ENCODE measurements at places on chromosomes 1 and 21.

- no peak for DNase-seq
These were observed 7.7 kb upstream of the AGTRAP start for GRCh38 chr1:11728126-11728806.

GRCh38 chr1:36258960-36259344 is 34.7 kb downstream of the THRAP3 start:
- no peak for DNase-seq

DNA sequence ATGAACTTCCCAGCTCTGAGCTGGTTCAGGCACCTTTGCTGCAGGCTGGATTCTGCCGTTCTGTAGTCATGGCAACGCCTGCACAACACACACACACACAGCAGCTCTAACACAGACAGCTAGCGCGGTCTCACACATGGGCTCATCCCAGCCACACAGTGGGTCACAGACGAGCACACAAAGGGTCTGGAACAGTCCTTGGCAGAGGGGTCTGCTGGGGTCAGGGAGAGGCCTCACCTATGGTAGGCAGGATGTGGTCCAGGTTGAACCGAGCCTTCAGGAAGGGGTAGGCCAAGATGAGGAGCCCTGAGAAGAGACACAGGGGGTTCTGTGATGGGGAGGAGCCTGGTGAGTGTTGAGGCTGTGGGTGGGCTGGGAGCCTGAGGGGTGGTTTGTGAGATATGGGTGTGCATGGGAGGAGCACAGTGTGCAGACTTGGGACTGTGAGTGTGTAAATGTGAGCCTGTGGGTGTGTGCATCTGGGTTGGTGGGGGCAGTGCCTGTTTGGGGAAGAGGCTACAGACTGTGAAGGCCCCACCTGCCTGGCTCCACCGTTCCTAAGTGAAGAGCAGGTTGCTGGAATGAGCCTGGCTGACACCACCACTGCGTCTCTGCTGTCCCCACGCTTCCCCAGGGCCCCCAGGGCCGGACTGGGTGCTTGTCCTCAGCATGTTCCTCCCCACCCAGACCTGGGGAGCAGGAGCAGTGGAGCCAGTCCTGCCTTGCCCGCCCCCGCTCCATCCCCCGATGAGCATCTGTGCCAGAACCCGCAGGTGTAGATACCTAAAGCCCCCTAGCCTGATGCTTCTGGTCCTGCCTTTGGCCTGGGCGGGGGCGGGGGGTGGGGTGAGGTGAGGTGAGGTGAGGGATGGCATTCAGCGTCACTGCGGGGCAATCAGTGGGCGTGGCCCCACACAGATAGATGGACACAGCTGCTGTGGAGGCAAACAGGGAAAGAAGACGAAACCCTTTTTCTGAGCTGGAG is 1.5 kb downstream of the KNCN start:
- DNase-seq, result no peak

GRCh38 chr1:92480813-92481598 is 5.7 kb downstream of the GFI1 start:
- DNase-seq, result no peak

DNA sequence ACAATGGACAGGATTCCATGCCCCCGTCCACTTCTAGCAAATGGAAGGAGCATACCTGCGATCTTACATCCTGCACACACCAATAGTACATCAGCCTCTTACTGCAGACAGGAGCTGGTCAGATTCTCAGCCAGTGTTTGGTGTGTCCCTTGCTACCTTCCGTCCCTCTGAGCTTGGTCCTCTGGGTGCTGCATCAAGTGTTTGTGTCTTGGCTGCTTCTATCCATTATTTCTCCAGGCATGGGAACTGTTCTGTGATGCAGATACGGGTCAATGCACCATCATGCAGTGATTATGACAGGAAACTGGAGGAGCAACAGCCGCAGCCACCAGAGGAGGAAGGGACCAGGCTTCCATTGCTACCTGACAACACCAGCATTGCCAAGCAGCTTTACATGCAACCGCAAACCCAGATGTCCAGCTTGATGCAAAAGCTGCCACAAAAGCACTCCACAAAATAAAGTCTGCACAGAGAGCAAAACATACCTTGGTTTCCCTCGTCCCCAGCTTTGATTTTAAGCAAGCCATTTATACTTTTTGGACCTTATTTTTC is 21.9 kb upstream of the OVAAL start:
- no peak for DNase-seq

DNA sequence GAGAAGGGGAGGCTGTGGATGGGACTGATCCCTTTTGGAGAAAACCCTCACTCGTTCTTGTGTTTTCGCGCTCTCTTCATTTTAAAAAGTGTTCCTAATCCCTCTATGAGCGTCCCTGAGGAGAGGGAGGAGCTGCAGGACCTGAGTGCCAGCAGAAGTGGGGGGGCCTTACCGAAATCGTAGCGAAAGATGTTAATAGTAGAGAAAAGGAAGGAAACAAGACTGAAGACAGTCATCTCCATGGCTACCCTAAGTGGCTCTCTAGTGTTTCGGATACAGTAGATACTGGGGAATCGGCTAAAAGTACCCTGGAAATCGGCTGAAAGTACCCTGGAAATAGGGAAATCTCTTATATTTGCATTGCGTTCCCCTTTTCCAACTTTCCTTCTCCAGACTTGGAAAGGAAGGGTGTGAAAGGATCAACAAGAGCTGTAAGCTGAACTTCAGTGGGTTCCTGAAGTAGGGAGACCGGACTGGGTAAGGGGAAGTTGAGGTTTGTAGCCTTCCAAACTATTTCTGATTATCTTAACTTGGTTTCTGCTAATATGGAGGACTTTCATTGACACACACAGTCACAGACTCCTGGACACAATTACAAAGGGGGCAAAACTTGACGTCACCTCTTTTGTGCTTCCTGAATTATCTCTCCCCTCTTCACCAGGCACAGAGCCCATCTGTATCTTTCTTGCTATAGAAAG is 486 bp upstream of the DSTYK start:
- no peak for DNase-seq

DNA sequence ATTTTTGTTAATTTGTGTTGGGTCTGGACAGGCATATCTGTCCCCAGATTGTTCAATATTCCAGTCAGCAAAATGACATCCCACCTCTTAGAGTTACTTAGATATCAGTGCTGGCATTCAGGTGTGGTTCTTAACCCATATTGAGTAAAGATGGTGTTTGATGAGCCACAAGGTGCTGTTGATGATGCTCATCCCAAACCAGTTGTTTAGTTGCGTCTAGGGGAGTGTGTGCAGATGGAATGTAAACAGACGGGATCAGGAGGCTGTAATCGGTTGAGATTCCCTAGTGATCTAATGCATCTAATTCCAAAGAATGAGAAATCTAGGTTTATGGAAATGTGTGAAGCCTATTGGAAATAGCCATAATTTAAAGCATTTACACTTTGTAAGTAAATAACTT is 1.1 kb downstream of the HOOK1 start:
- no peak for DNase-seq

GRCh38 chr1:119139857-119140176 is 636 bp downstream of the WARS2 start:
- DNase-seq, result no peak

DNA sequence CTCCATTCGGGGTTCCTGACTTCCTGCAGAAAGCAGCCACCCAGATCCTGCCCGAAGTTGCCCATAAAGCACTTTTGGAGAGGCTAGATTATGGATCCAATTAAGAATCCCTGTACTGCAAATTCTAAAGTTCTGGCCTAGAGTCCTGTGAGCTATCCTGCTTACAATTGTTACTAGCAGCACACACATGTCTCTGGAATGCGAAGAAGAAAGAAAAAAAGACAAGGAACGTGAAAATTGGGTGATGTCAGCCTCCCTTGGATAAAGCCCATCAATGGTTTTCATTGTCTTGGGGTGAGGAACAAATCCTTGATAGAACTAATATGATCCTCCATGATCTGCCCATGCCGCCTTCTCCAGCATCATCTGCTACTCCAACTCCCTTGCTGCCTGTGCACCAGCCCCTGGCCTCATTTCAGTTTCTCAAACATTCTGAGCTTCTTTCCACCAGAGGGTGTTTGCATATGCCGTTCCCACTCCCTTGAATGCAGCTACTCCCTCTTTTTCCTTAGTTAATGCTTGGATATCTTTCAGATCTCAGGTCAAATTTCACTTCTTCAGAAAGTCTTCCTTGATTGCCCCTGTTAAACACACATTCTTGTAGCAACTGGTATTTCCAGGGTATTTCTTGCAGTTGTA is 94.0 kb downstream of the ST6GALNAC5 start:
- no peak for DNase-seq

DNA sequence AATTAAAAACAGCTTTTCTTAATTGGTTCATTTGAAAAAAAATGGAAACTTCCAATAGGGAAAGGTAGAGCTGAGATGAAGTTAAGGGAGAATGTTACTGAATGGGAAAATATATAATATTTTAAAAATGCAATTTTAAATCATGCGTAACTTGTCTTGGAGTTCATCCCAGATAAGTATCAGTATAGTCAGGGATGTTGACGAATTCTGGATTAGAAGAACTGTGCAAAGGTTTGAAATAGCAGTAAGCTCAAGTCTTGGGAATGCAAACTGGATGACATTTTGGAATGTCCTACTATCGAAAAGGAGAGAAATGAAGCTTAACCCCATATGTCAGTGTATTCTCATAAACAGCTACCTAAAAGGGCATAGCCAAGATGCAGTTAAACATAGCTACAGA is 4.0 kb upstream of the ST6GALNAC3 start:
- no peak for DNase-seq

DNA sequence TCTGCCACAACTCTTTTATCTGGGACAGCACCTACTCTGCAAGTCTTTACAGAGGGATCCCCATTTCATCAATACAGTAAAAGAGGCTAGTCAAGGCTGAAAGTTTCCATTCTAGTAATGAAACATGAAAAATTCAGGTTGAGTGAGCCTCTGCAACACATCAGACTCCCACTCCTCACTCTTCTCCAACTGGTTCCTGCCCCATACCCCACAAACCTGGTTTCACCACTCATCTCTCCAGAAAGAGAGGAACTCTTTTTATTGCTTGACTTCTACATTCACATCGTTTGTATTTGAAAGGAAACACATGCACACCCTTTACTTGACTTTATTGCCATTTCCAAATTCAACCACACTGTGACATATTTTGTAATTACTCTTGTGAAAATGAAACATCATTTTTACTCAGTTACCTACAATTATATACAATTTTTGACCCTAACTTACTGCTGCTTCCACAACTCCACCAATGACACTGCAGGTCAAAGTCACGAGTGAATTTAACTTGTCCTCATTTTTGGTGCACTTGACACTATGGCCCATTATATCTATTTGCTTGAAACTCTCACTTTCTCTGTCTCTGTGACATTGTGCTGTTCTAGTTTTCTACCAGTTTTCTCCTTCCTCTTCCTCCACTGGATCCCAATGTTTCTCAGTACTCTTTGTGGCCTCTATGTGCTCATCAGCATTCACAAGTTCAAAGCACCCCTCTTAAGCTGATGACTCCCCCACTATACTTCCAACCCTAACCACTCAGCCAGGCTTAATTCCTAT is 8.0 kb downstream of the STX6 start:
- peak; percentile 27 for DNase-seq

DNA sequence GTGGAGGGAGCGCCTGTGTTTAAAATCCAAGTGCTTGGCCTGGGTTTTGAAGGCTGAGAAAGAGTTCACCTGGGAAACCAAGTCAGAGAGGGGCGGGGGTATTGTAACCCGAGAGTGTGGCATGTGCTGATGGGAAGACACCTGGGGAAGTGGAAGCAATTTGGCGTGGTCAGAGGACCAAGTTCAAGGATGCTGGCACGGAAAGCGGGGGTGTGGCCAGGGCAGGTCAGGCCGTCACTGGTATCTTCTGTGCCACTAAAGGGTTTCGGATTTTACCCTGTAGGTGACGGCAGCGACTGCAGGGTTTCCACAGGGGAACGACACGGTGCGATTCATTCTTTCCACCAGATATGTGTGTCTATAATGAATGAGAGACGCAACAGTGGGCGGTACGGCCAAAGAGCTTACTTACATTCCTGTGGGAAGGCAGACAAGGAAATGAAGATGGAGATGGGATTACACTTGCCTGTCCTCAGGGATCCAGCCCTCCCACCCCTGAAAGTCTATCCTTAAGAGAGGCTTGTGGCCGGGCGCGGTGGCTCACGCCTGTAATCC is 31.3 kb downstream of the CA6 start:
- DNase-seq, result no peak

- DNase-seq, result no peak
These were observed 7.9 kb downstream of the SLC2A7 start for GRCh38 chr1:9018333-9018732.

DNA sequence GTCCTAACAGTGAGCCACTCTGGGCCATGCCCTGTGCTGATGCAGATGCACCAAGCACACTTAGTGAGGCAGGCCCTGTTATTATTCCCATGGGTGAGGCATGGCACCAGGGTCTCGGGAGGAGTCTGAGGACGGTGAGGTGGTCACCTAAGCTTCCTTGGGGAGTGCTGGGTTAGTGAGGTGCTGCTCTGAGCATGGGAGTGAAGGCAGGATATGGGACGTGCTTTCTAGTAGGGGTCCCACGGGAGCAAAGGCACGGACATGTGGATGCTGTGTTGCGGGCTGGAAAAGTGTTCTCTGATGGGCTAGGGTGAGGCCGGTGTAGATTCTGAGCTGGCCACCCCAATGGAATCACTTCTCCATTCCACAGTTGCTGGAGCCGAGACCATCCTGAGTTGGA is 77.5 kb upstream of the CSF3R start:
- DNase-seq, result no peak

GRCh38 chr1:151839457-151840403 is at the start of gene C2CD4D:
C2CD4D (minus strand) TSS chr1:151839820; CDS start chr1:151838989, 831 bp downstream.
- DNase-seq, result peak; percentile 75

- DNase-seq, result no peak
These were observed 175.4 kb downstream of the SEC16B start for GRCh38 chr1:177794376-177794991.

GRCh38 chr1:116408803-116409720 is 36.0 kb downstream of the ATP1A1 start:
- DNase-seq, result no peak
